ENCODE measurements at places on chromosomes 16 and 17.

GRCh38 chr17:42667088-42667951 lies 8.2 kb downstream of the TUBG2 start:
- DNase-seq, result no peak

DNA sequence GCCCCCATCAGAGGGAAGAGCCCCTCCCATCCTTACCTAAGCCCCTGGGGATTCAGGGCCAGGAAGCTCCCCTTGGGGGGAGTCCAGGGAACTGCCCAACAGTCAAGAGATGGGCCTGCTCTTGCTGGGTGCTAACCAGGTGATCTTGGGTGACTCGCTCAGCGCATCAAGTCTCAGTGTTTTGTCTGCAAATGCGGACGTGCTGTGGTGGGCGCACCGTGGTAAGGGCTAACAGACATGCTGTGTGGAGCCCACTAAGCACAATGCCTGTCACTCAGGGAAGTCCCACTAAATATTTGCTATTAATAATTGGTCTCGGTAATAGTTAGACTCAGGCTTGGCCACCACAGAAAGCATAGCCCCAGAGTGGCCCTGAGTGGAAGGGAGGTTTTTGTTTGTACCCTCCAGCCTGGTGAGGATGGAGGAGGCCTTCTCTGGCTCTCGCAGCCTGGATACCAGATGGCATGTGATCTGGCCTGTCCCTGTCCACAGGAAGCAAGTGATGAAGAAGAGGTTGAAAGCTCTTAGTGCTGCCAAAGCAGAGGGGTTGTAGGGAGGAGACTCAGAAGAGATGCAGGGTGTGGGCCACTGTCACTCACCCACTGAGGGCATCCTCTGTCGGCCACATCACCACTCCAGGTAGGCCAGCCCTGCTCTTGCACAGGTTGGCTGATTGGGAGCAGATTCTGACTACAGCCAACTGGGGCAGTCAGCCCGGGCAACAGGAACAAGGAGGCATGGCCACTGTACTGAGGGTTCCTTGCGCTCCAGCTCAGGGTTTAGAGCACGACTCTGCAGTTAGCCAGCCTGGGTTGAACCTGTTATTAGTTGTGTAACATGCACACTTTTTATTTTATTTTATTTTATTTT lies 69.8 kb upstream of the KSR1 start:
- DNase-seq, result no peak

GRCh38 chr16:6193718-6194117 lies 1096.1 kb upstream of the EEF2KMT start:
- no peak for DNase-seq

GRCh38 chr17:81603846-81604610 lies 32.9 kb downstream of the NPLOC4 start:
- DNase-seq, result no peak

- DNase-seq, result no peak
These were observed 397.4 kb downstream of the SOX9 start for GRCh38 chr17:72518159-72518732.

DNA sequence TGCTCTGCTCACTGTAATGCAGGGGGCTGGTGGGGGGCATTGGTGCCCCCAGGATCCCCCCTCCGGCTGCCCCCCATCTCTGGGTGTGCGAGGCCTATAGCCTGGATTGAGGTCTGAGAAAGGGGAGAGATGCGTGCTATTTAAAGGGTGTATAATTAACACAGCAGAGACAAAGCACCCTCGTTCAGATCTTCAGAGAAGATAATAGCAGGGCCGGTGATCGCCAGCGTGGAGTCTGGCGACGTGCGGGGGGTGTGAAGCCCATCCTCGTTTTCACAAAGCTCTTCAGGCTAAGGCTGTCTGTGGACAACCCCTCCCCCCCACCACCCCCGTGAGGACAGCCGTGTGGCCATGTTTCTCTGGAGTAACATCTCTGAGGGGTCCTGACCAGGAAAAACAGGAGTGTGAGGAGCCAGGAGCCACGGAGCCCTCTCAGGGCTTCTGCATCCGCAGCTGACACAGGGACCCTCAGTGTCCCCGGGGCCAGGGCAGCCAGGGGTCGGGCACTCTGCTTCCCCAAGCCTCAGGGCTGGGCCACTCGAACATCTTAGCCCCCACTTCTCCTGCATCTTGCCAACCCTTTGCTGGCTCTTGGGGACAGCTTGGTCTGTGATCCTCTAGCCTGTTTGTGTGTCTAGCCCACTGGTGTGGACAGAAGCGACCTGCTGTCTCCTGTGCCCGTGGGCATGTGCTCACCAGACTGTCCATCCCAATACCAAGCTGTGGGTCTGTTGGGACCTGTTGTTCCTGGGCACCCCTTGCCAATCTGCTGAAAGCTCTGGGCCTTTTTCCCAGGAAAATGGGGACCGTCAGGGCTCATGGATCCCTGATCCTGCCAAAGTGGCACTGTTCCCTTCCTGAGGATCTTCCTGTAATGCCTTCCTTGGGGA lies 58.9 kb downstream of the BAIAP2 start:
- no peak for DNase-seq

DNA sequence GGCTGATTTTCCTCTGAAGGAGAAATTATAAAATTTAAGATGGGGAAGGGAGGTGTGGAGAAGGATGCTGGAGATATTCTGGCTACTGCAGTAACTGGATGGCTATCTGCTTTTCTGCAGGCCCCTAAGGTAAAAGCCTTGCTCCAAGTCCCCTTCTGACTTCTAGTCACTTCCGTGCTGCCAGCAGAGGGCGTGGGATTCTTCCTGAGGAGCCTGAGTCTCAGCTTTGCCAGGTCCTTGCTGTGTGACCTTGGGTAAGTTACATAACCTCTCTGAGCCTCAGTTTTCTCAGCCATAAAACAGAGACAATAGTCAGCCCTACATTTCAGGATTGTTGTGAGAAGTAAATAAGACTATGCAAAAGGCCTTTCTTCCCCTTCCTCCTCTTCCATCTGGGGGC lies 24.3 kb upstream of the TMEM220 start:
- no peak for DNase-seq

DNA sequence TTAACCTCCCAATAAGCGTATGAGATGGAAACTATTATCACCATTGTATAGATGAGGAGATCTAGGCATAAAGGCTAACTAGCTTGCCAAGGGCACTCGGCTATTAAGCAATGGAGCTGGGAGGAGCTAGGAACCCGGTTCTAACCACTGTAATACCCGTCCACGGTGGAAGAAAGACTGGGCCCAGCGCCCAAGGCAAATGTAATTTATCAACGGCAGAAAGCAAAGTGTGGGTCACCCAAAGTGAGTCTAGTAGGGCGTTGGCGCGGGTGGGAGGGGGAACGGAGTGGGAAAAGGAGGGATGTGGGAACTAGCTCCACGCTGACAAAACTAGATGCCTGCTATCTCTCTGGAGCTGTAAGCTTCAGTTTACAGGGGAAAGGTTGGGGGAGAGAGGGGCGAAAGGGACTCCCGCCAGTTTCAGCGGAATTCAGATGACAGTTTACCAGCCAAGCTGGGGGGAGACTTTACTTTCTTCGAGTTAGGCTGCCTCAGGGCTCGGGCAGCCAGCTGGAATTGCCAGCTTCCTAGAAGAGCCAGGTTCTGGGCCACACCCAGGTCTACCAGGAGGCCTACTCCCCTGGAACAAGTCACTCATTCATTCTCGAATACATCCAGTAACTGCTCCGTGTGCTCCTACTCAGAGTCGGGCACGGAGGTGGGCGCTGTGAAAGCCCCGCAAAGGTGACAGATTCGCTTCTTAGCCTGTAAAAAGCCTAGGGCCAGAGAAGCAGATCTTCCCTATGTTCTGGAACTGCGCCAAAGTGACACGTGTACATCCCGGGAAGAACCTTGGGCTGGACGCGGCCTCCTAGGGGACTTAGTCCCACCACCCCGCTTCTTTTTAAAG lies 837 bp downstream of the LRRC59 start:
- DNase-seq, result no peak

DNA sequence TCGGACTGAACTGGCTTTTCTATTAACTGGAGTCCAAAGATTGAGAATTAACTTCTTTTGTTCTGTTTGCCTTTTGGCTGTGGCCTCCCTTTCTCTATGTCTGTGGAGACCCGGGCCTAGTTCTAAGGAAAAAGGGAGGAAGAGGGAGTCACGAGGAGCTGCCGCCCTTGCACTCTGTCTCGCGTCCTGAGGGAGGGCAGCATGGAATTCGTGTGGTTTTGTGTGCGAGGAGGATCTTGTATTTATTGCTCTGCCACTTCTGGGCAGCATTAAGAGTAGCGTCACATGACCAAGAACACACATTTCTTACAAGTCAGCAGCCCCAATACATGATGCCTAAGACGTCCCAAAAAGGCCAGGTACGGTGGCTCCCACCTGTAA lies 23.6 kb downstream of the METTL22 start:
- no peak for DNase-seq

GRCh38 chr16:78677181-78677731 lies 577.8 kb downstream of the WWOX start:
- no peak for DNase-seq

DNA sequence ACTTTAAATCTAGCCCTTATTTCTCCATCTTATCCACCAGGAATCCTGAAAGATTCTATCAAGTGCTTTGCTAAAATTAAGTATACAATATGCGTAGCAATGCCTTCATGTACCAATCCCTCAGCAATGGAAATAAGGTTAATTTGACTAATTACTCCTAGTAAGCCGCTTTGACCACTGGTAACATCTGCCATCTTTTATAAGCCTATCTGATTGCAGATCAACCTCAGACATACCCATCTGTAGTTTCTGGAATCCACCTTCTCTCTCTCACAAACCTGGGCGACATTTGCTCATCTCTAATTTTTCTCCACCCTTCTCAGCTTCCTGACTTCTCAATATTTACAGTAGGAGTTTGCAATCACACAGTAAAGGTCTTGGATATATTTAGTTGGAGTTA lies 138.8 kb upstream of the CRHR1 start:
- no peak for DNase-seq

- no peak for DNase-seq
These were observed 61.8 kb downstream of the KSR1 start for GRCh38 chr17:27518048-27518447.

GRCh38 chr17:65662196-65662595 lies 100.7 kb upstream of the AXIN2 start:
- DNase-seq, result no peak

GRCh38 chr16:26204138-26204537 lies 512.4 kb downstream of the HS3ST4 start:
- DNase-seq, result no peak

- DNase-seq, result no peak
These were observed 19.1 kb downstream of the C16orf95 start for GRCh38 chr16:87297918-87298631.

DNA sequence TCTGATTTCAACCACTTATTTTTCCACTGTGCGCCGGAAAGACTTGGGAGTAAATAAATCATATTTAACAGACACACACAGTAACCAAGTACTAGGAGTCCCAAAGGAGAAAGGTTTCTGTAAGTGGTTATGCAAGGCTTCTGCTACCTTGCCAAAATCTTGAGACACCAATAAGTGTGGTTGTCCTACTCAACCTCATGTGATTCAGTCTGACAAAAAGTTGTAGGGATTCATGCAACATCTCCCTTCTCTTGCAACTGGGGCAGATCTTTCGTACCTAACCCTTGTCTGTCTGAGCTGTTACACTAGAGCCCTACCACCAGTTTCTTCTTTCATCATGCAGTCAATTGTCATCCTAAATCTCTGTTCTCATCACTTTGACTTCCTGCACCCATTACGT lies 69.9 kb upstream of the NUDT7 start:
- no peak for DNase-seq

- DNase-seq, result no peak
These were observed 5.7 kb downstream of the DHRS7B start for GRCh38 chr17:21132428-21132827.

- DNase-seq, result no peak
These were observed 31.7 kb downstream of the PRPSAP2 start for GRCh38 chr17:18889658-18890057.

DNA sequence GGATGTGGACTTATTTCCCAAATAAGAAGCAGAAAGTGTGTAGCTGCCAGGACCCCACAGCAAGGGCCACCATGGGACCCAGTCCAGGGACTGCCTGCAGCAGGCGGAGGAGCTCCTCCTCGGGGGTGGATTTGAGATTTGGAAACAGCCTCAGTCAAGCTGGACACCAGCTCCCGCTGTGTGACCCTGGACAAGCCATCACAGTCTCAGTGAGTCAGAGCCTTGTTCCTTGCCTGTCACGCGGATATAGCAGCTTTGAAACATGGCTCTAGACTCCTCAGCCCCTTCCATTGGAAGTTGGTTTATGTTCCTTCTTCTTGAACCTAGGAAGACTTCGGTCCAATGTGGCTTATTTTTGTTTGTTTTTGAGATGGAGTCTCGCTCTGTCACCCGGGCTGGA lies 12.5 kb upstream of the DPEP1 start:
- no peak for DNase-seq

DNA sequence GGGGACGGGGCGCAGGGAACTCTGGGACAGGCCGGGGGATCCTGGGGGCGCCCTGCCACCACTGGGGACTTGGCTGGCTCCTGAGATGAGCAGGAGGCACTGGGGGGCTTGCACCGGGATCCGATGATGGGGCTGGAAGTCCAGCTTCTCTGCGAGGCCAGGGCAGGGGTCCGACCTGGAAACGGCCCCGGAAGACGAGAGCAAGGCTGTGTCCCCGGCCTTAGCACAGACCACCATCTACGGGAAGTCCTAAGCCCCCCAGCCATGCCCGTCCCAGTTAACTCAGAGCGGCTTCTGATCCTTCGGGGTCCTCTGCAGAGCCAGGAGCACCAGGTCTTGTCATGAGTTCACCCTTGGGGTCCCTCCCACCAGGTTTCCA lies 573 bp downstream of the CDT1 start:
- DNase-seq, result no peak

DNA sequence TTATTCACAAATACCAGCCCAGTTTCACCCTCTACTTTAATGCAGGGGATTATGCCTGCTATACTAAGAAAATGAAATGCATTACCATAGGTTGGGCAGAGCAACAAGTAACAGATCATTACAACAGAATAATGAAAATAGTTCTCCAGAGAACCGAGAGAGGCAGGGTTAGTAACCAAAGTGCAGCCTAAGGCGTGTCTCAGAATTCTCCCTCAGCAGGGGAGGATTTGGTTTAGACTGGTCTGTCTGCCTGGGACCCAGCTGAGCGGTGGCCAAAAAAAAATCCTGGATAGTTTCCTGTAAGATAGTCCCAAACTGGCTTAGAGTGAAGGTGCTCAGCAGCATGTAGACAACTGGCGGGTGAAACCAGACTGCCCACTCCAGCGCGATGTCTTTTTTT lies 30.8 kb upstream of the ADCY7 start:
- no peak for DNase-seq

DNA sequence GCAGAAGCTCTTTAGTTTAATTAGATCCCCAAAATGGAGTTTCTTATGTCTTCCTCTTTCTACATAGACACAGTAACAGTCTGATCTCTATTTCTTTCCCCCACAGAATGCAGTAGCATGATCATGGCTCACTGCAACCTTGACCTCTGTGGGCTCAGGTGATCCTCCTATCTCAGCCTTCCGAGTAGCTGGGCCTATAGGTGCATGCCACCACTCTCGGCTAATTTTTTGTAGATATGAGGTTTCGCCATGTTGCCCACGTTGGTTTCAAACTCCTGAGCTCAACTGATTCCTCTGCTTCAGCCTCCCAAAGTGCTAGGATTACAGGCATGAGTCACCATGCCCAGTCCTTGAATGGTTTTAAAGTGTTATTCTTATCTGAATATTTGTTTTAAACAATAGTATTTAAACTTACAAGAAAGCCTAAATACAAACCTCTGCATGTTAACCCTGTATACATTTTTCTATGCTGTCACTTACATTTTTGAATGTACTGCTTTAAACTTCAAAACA lies 120.6 kb downstream of the GOSR1 start:
- no peak for DNase-seq

- DNase-seq, result no peak
These were observed 29.6 kb upstream of the KLHDC4 start for GRCh38 chr16:87795336-87795735.
